ENCODE measurements at places on chromosomes 4 and X.

DNA sequence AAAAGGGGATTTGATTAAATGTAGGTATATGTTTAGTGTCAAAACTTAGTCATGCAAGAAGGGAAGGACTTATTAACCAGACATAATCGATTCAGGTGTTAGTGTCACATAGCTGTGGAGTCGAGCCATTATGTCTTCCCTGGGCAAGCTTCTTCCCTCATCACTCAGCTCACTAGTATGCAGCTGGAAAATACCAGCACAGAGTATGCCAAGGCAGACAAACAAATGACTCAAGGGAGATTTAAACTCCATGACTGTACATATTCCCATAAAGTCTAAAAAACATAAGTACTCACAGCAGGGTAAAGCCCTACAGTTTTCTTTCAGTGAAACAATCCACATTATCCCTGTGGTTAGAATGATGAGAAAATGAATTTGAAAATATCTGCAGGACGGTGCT, 304.5 kb downstream of the CBLL2 start:
- no peak for DNase-seq

DNA sequence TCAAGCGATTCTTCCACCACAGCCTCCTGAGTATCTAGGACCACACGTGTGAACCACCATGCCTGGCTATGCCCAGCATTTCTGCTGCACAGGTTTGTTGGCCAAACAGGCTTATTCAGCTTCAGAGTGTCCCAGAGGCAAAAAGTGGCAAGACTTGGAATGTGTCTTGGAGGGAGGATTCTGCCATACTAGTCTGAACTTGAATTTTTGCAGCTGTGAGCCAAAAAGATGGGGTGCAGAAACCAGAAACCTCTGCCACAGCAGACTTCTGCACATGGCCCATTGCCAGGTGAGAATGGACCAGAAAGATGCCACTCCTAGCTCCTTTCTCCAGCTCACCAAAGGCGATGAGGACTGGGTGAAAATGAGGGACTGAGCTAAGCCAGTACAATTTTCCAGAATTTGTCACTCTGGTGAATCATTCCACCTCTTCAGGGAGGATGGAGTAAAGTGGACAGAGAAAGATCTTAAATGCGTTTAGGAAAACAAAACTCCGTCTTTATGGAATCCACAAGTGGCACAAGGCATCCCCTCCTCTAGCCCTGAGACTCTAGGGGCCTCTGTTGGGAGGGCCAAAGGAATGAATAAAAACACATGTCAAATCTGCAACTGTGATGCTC, 369.1 kb upstream of the CLNK start:
- no peak for DNase-seq

DNA sequence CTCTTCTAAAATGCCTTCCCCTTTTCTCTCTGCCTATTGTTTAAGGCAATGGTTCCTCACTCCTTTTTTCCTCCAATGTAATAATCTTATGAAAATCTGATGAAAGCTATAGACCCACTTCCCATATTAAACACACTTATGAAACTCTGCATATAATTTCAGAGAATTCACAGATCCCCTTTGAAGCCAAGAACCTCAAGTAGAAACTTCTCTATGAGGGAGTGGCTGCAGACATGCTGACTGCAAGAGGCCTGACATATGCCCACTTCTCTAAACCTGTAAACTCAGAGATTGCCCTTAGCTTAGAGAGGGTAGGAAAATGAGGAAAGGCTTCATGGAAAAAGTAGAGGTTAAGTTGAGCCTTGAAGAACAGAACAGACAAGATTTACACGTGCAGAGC, 37.6 kb downstream of the TAB3 start:
- no peak for DNase-seq

- DNase-seq = no peak
These were observed 105.8 kb downstream of the NFKB1 start for GRCh38 chr4:102606846-102607450.

DNA sequence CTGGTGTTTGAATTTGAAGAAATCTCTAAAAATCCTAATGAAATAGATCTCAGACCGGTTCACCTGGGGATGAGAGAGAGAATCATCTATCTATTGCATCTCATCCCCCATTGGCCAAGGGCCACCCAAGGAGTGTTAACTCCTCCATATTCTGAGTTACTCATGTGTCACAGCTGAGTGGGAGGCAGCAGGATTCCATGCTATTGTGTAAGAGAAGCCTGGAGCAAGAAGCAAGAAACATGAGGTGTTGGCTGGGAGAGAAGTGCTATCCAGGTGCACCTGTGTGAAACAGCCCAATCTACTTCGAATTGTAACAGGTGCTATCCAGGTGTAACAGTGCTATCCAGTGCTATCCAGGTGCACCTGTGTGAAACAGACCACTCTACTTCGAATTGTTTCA, 150.3 kb upstream of the MAOA start:
- no peak for DNase-seq

GRCh38 chr4:22094217-22094616, 145.6 kb upstream of the KCNIP4 start:
- no peak for DNase-seq

- DNase-seq = no peak
These were observed 106.5 kb upstream of the STOX2 start for GRCh38 chr4:183798301-183799253.

GRCh38 chrX:1213971-1214370, 1.5 kb upstream of the CRLF2 start:
- DNase-seq = no peak

GRCh38 chr4:8846046-8846720, 25.5 kb downstream of the HMX1 start:
- no peak for DNase-seq

GRCh38 chrX:16666541-16666940, 16.6 kb downstream of the S100G start:
- DNase-seq = no peak

DNA sequence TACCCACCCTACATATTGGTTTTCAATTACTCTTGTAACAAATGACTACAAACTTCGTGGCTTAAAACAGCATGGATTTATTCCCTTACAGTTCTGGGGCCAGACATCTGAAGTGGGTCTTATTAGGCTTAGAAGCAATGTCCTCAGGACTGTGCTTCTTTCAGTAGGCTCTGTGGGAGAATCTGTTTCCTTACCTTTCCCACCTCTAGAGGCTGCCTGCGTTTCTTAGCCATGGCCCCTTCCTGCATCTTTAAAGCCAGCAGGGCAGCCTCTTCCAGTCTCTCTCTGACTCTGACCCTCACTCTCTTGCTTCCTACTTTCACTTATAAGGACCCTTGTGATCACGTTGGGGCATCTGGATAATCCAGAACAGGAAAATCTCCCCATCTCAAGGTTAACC, 252.5 kb upstream of the PGRMC2 start:
- no peak for DNase-seq

- DNase-seq = no peak
These were observed 1.5 kb upstream of the MAP7D2 start for GRCh38 chrX:20118065-20118824.

DNA sequence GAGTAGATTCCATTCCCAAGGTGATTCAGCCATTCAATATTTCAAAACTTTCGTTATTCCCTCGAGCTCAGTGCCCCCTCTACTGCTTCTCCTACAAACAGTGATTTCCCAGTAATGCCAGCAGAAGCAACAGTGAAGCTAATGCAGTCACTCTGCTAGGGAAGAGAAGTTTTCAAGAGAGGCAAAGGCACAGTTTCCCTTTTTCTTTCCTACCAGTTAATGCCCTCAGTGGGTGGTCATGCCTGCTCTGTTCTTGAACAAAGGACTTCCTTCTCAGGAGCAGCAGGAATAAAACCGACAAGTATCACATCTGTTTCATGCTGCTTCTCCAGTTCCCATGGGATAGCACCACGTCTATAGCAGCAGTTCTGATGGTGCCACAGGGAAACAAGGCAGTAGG, 317.2 kb downstream of the TENM3 start:
- DNase-seq = no peak

GRCh38 chr4:157270108-157270507, 49.6 kb downstream of the GRIA2 start:
- no peak for DNase-seq

- DNase-seq = no peak
These were observed 1.0 kb downstream of the HMGB2 start for GRCh38 chr4:173332963-173333657.

- no peak for DNase-seq
These were observed 39.8 kb downstream of the IL15 start for GRCh38 chr4:141676087-141676670.

- no peak for DNase-seq
These were observed 106.5 kb upstream of the PAK3 start for GRCh38 chrX:110989447-110989846.

DNA sequence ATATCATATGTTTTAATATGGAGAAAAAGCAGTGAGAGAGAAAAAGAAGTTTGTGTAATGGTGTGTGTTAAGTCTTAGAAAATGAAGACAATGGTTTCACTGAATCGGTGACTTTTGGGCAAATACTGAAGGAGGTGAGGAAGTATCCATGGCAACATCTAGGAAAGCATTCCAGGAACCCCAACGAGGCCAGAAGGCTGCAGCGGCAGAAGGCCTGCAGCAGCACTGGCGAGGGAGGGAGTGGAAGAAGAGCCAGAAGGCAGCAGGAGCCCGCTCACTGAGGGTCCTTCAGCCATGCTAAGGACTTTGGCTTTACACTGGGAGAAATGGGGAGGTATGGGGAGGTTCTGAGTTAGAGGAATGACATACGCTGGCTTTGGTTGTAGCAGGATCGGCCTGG, 26.8 kb downstream of the COQ2 start:
- DNase-seq = no peak

DNA sequence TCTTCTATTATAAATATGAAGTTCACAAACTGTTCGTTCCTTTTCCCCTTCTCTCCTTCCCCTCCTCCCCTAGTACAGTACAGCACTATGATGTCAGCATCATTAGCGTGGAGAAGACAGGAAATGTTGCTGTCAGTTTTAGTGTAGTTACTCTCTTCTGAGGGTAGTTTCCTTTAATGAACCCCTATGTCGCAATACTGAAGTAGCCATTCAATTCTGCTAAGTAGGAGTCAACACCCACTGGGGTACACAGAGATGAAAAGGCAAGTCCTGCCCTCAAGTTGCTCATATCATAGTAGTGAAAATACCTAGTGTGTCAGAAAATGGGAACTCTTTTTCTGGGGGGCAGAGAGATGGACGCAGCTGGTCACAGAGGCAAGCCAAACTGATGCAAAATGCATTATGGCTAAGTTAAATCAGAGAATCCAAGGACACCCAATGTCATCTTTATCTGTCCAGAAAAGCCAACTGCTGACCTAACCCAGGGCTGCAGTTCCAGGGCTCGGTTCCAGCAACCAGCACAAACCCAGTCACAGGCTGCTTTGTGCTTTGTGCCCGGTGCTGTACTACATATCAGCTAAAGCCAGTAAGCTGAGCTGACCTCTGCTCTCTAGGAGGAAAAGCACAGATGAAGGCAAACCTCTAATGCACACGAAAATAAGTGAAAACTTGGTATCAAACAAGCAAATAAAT, 31.5 kb downstream of the GRIA3 start:
- DNase-seq = no peak

GRCh38 chrX:23008431-23009099, 8.8 kb downstream of the DDX53 start:
- DNase-seq = no peak

DNA sequence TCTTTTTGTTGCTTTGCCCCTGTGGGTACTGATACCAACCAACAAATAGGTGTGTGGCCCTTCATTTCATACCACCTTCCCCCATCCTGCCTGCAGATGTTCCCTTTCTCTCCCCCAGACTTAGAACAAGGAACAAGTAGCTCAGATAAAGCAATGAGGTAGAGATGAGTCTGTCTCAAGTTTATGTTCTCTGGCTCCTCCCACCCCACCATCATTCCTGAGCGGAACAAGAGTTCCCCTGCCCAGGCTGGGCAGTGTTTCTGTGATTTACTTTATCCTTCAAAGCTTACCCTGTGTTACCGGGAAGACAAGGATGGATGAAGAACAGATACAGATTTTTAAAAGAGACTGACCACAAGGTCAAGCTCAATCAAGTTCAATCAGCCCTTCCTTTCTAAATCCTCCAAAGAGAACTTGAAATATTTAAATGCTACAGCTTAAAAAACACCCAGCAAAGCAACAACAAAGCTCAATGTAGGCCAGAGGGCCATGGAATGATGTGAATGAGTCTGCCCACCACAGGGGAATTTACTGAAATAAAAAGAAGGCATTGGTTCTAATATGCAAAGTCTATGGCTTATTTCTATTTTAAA, 80.1 kb upstream of the UCP1 start:
- DNase-seq = no peak

GRCh38 chr4:157076578-157076947, 613 bp downstream of the GLRB start:
- DNase-seq = no peak

DNA sequence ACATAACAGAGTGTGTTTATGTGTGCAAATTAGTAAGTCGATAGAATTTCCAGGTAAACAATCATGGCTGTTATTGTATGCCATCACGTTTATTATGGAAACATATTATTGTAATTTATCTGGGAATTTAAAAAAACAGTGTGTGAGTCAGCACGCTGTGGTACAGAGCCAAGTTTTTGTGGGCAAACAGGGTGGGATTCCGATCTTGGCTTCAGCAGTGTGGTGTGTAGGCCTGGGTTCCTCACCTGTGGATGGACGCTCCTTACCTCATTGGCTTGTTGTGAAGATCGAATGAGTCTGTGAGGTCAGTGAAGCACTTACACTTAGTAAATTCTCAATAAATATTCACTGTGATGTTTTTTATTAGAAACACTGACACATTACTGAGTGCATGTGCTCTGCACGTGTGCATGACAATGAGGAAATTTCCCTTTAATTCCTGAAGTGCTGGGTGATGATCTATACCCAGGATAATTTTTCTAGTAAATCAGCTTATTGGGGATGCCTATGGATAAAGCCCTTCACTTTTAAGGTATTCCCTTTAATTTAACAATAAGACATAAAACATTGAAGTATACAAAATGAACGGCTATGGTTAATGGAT, 36.4 kb downstream of the SLIT2 start:
- DNase-seq = no peak

- DNase-seq = no peak
These were observed 34.2 kb upstream of the MAGEA8 start for GRCh38 chrX:149846789-149847188.

GRCh38 chr4:17238633-17239032, 273.3 kb downstream of the QDPR start:
- DNase-seq = no peak

- DNase-seq = no peak
These were observed 511.8 kb upstream of the ARX start for GRCh38 chrX:25527596-25527995.

- DNase-seq = no peak
These were observed 323.6 kb downstream of the NR3C2 start for GRCh38 chr4:148118633-148119032.

- DNase-seq = no peak
These were observed 146.4 kb upstream of the EDNRA start for GRCh38 chr4:147334478-147334877.

GRCh38 chr4:110064934-110065333, 133.5 kb downstream of the ELOVL6 start:
- DNase-seq = no peak

GRCh38 chrX:72430405-72430968, 124.8 kb upstream of the CITED1 start:
- no peak for DNase-seq

DNA sequence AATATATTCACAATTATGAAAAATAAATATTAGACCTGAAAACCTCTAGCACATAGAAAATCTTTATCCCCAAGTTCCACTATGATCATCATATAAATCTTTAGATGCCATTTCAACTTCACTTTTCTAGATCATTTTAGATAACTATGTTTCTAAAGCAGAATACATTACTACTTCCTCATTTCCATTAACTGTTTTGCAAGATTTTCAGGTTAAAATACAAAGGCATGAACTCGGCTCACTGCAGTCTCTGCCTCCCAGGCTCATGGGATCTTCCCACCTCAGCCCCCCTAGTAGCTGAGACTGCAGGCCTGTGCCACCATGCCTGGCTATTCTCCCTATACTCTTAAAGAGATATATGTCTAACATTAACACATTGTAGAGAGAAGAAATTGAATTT, 1365.9 kb upstream of the AGA start:
- DNase-seq = no peak
